ENCODE measurements at places on chromosomes 7 and 10.

- DNase-seq: no peak
Measured at GRCh38 chr7:105934572-105935185, 28.4 kb upstream of the CDHR3 start.

GRCh38 chr10:75602341-75602740 is 170.9 kb downstream of the LRMDA start:
- DNase-seq: no peak

DNA sequence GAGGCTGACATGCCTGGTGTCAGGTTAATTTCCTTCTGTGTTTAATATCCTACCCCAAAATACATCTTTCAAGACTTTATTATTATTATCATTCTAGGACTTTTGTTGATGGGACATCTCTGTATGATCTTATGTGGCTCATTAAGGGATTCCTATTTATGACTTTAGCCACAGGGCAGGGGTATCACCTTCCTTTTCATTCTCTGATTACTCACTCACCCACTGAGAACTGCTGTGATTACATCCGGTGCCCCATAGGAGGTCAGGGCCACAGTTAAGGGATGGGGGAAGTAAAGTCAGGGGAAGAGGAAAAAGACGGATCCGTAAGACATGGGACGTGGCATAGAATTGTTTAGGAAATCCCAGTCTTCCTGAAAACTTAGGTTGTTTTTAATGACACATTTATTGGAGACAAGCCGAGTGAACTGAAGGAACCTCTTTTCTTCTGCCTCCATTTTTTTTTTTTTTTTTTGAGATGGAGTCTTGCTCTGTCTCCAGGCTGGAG is 61.0 kb upstream of the PITRM1 start:
- DNase-seq: no peak

- DNase-seq: no peak
Measured at GRCh38 chr10:20686015-20686635, 211.0 kb downstream of the NEBL start.

- no peak for DNase-seq
Measured at GRCh38 chr10:60390224-60390626, 550 bp upstream of the ANK3 start.

GRCh38 chr10:93573051-93573909 is 6.8 kb downstream of the FFAR4 start:
- no peak for DNase-seq

GRCh38 chr7:55515569-55516279 is 56.6 kb downstream of the VOPP1 start:
- no peak for DNase-seq

GRCh38 chr7:45080265-45080957 is 8.4 kb downstream of the NACAD start:
- no peak for DNase-seq

DNA sequence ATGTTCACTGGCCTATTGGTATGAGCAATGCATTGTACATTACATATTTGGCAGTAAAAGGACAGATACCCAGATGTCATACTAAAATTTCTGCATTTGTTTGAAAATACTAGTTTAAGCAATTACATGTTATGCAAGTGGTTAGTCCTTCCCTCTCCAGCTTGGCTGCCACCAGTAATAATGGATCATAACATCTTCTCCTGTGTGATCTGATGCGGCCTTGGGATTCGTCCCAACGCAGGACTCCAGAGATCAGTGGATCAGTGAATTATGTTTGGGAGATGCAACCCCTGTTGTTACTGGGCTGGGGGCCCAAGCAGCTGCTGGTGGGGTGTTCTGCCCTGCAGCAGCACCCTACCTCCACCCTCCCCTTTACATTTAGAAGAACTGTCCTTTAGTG is 11.2 kb upstream of the PDK4 start:
- DNase-seq: no peak

DNA sequence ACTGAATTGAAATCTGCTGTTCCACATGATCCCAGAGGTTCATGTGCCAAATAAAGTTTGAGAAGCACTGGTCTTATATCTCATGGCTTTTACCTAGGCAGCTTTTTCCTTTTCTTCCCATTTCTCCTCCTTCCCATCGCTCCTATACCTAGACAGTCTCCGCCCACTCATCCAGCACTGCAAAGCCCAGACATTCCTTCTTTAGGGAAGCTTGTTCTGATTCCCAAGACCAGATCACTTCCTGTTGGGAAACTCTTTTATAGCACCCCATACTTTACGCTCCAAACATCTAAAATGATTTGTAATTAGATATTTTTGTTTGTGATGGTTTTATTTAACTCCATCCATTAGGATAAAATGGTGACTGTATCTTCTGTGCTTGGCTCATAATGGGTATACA is 75.9 kb downstream of the BMPER start:
- no peak for DNase-seq

Data from activated CD4-positive, alpha-beta T cell treated with anti-CD3 and anti-CD28 coated beads, Interleukin-2, amount 50 U/mL, for 4 hours (primary cell).